ENCODE measurements at places on chromosomes 5 and 9. TPM values are rescaled to one million over a fixed set of nuclear protein-coding genes. Genes with fewer than 3 reads are reported as not detected.

DNA sequence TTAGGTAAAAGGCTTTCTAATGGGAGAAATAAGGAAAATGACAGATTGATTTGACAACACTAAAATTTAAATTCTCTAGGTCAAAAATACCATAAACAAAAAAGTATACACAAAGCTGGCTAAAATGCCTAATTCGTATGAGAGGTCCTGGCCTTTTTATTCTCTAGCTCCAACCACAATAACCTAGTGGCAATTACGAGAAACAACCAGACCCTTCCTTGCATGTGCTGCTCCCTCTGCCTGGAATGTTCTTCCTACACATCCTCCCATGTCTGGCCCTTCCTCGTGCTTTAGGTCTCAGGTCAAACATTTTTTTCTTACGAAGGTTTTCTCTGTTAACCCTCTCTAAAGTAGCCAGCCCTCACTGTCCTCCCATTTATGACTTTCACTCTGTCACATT lies 176.4 kb upstream of the PLPPR1 start:
- H3K27me3 ChIP-seq, result no peaks in the 10 kb centered on the region
- no peak for DNase-seq
- no peaks in the 10 kb centered on the region for H3K4me1 ChIP-seq

GRCh38 chr5:38008198-38008597 lies 168.4 kb upstream of the GDNF start:
- no peak for DNase-seq
- H3K27me3 ChIP-seq, result peaks cover 2% of the 10 kb centered on the region
- no peak overlapping the region for H3K4me3 ChIP-seq
- no peaks in the 10 kb centered on the region for H3K4me1 ChIP-seq

DNA sequence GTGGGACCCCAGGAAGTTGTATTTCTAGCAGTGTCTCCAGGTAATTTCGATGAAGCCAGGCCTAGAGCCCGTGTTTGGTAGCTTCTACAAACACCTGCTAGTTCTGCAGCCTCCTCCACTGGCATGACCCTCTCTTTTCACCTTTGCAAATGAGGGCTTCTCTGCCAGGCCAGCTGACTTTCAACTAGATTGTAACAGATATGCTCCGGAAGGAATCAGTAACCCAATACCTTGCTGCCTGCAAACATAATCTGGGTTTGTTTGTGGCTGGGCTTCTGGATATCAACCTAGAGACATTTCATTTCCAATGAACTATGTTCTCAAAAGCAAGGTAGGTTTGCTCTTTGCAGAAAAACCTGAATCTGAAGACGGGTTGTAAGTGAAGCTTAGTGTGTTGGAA lies 354.8 kb downstream of the DMRT2 start:
- no peak for DNase-seq
- no peaks in the 10 kb centered on the region for H3K36me3 ChIP-seq
- H3K27ac ChIP-seq, result no peak overlapping the region
- H3K27me3 ChIP-seq, result no peaks in the 10 kb centered on the region
- no peak overlapping the region for H3K4me3 ChIP-seq
- no peaks in the 10 kb centered on the region for H3K4me1 ChIP-seq

DNA sequence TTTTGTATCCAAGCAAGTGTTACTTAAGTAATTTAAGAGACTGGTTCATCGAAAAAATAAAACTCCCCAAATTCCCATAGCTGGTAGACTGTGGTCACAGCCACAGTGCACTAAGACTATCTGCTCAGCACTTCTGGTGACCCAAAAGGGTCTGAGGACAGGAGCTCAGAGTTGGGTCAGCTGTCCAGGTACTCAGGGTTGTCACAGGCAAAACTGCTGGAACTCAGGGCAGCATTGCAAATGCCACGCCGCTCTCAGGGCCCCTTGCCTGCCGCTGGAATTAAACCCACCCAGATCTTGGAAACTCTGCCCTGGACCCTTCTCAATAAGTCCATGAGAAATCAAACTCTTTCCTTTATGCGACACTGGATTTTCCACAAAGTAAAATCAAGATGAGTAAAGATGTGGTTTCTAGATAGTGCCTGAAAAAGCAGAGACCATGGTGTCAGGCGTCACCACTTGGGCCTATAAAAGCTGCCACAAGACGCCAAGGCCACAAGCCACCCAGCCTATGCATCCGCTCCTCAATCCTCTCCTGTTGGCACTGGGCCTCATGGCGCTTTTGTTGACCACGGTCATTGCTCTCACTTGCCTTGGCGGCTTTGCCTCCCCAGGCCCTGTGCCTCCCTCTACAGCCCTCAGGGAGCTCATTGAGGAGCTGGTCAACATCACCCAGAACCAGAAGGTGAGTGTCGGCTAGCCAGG lies at the start of gene IL13:
Gene IL13 (plus strand): TSS at position 498 of the 705 bp plus-strand sequence. CDS start 14 bp downstream, at position 512.
- H3K27me3 ChIP-seq, result peaks cover 26% of the 10 kb centered on the region
- no peaks in the 10 kb centered on the region for H3K36me3 ChIP-seq
- no peak for DNase-seq

Gene ALDH1B1
- 20.3 TPM for total RNA-seq

- peak; percentile 83 for DNase-seq
- H3K27ac ChIP-seq, result no peak overlapping the region
- H3K4me1 ChIP-seq, result peaks cover 17% of the 10 kb centered on the region
- peak overlapping the region; percentile 62 for H3K4me3 ChIP-seq
- peaks cover 55% of the 10 kb centered on the region for H3K27me3 ChIP-seq
These were observed 1.2 kb downstream of the LOX start for GRCh38 chr5:122076669-122077365.

Gene ARID3C
- 0.66 TPM for total RNA-seq

Gene PTGES
- total RNA-seq, result 0.16 TPM

DNA sequence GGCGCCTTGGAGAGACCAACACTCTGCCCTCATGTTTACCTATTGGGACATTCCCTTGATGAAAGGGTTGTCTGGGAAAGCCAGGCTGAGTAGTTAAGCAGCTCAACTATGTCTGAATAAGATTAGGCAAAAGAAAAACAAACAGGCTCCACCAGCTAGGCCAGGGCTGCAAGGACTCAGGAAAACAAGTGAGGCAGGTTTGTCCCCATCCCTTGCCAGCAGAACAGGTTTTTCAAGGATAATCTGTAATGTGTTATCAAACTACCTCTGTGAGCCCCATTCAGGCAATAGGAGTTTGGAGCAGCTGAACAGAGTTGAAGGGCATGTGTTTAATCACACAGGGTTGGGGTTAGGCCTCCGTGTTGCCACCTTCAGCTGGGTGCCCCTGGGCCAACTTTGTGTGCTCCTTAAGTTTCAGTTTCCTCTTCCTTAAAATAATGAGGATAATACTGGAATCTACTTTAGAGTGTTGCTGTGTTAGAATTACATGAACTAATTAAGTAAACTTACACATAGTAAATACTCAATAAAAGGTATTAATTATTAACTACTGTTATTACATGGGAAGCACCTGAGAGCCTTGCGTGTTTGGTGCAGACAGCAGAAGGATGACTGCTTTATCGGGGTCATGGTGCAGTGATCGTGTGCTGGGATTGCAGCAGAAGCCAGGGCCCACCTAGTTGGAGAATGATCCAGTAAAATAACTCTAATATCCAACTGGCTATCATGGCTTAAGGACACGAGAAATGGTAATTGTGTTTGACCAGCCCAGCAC lies 72.1 kb upstream of the ATP10B start:
- DNase-seq, result no peak
- H3K4me1 ChIP-seq, result no peaks in the 10 kb centered on the region
- no peaks in the 10 kb centered on the region for H3K27me3 ChIP-seq
- no peak overlapping the region for H3K27ac ChIP-seq
- no peak overlapping the region for H3K4me3 ChIP-seq
- no peaks in the 10 kb centered on the region for H3K36me3 ChIP-seq

GRCh38 chr5:172035049-172035448 lies 28.6 kb upstream of the FBXW11 start:
- H3K27ac ChIP-seq, result no peak overlapping the region
- H3K4me1 ChIP-seq, result peaks cover 14% of the 10 kb centered on the region
- DNase-seq, result peak; percentile 26
- H3K4me3 ChIP-seq, result no peak overlapping the region
- H3K36me3 ChIP-seq, result peaks cover 8% of the 10 kb centered on the region
- H3K27me3 ChIP-seq, result no peaks in the 10 kb centered on the region

DNA sequence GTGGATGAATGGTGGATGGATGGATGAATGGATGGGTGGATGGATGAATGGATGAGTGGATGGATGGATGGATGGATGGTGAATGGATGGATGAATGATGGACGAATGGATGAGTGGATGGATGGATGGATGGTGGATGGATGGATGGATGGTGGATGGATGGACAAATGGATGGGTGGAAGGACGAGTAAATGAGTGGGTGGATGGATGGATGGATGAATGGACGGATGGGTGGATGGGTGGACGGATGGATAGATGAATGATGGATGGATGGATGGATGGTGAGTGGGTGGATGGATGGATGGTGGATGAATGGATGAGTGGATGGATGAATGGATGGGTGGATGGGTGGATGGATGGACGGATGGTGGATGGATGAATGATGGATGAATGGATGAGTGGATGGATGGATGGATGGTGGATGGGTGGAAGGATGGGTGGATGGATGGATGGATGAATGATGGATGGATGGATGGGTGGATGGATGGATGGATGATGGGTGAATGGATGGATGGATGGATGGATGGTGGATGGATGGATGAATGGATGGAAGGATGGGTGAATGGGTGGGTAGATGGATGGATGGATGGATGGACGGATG lies 58.6 kb downstream of the VAV2 start:
- DNase-seq, result no peak
- H3K4me3 ChIP-seq, result no peak overlapping the region
- H3K27me3 ChIP-seq, result no peaks in the 10 kb centered on the region
- no peaks in the 10 kb centered on the region for H3K36me3 ChIP-seq
- no peak overlapping the region for H3K27ac ChIP-seq

Gene CLINT1
- total RNA-seq, result 69.0 TPM

DNA sequence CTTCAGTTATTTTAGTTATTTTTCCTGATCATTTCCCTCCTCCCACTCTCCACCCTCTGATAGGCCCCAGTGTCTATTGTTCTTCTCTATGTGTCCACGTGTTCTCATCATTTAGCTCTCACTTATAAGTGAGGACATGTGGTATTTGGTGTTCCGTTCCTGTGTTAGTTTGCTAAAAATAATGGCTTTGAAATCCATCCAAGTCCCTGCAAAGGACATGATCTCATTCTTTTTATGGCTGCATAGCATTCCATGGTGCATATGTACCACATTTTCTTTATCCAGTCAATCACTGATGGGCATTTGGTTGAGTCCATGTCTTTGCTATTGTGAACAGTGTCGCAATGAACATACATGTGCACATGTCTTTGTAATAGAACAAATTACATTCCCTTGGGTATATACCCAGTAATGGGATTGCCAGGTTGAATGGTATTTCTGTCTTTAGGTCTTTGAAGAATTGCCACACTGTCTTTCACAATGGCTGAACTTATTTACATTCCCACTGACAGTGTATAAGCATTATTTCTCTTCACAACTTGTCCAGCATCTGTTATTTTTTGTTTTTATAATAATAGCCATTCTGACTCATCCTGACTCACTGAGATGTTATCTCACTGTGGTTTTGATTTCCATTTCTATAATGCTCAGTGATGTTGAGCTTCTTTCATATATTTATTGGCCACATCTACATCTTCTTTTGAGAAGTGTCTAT lies 17.2 kb upstream of the DIRAS2 start:
- DNase-seq, result no peak
- H3K27me3 ChIP-seq, result peaks cover 22% of the 10 kb centered on the region
- no peaks in the 10 kb centered on the region for H3K36me3 ChIP-seq
- no peaks in the 10 kb centered on the region for H3K4me1 ChIP-seq
- H3K27ac ChIP-seq, result no peak overlapping the region
- no peak overlapping the region for H3K4me3 ChIP-seq

Gene HRCT1
- not detected for total RNA-seq

Gene PCDHGC3
- total RNA-seq, result 0.16 TPM

Gene SLC34A1
- total RNA-seq, result 0.14 TPM

Gene KDM3B
- 39.0 TPM for total RNA-seq

DNA sequence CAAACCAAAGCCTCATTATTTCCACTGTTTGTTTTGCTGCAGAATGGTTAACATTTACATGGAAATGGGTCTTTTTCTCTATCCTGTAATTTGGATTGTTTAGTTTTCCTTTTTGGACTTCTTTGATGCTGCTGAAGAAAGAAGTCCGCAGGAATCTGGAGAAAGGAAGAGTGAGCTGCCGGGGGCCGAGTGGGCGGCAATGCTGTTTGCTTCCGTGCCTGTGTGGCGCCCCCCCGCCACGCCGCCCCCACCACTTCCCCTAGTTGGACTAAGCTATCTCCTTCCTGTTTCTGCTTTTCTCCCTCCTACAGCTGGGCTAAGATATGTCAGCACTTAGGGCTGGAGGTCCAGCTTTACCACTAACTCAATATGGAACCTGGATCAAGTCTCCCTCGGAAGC lies 39.7 kb downstream of the ACTL7B start:
- no peak overlapping the region for H3K4me3 ChIP-seq
- no peak for DNase-seq
- H3K36me3 ChIP-seq, result no peaks in the 10 kb centered on the region
- no peak overlapping the region for H3K27ac ChIP-seq
- H3K27me3 ChIP-seq, result peaks cover 13% of the 10 kb centered on the region

- no peak overlapping the region for H3K27ac ChIP-seq
- no peaks in the 10 kb centered on the region for H3K36me3 ChIP-seq
- no peak overlapping the region for H3K4me3 ChIP-seq
- DNase-seq, result no peak
- no peaks in the 10 kb centered on the region for H3K4me1 ChIP-seq
These were observed 27.9 kb downstream of the TMEM215 start for GRCh38 chr9:32811246-32811645.

Gene ZNF782
- total RNA-seq, result 3.8 TPM

DNA sequence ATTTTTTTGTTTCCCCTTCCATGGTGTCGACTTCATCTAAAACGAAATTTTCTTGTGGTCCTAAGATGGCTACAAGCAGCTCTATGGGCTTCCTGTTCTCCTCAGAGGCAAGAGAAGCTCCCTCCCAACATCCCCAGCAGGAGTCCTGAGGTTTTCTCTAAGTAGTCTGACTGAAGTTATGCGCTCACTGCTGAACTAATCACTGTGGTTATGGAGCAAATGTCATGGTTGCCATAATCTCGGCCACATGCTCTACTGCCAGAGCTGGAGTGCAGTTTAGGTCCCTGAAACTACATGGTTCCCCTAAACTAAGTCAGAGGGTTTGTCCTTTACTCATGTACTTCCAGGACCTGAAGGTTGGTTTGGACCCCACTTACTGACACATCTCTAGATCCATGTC lies 68.0 kb upstream of the MAMDC2 start:
- H3K4me1 ChIP-seq, result no peaks in the 10 kb centered on the region
- no peak overlapping the region for H3K27ac ChIP-seq
- DNase-seq, result no peak
- peaks cover 20% of the 10 kb centered on the region for H3K27me3 ChIP-seq
- H3K36me3 ChIP-seq, result no peaks in the 10 kb centered on the region
- no peak overlapping the region for H3K4me3 ChIP-seq

Gene DNM1
- total RNA-seq, result 0.50 TPM

GRCh38 chr9:136742591-136743391 lies at the start of gene LCN10:
Gene LCN10, minus strand, starts transcription at chr9:136742940. Its CDS starts 37 bp downstream, at chr9:136742903.
- peaks cover 5% of the 10 kb centered on the region for H3K27me3 ChIP-seq
- no peak within 1 kb of the TSS for H3K27ac ChIP-seq
- DNase-seq, result no peak
- H3K4me3 ChIP-seq, result no peak within 1 kb of the TSS
- no peaks in the 10 kb centered on the region for H3K36me3 ChIP-seq
- H3K4me1 ChIP-seq, result peaks cover 7% of the 10 kb centered on the region

Gene HAVCR2
- 15.9 TPM for total RNA-seq

Gene SOHLH1
- total RNA-seq, result not detected
